Upper lobe of right lung (tissue), 1 donor: ENCODE measurements at places on chromosomes 1 and 21. TPM values are rescaled to one million over a fixed set of nuclear protein-coding genes. Genes with fewer than 3 reads are reported as not detected.

GRCh38 chr1:87781554-87781953 is 452.9 kb downstream of the LMO4 start:
- H3K4me1 ChIP-seq = no peaks in the 10 kb centered on the region
- no peak for DNase-seq
- H3K36me3 ChIP-seq = no peaks in the 10 kb centered on the region
- no peak overlapping the region for H3K27ac ChIP-seq
- no peaks in the 10 kb centered on the region for H3K27me3 ChIP-seq

The TRABD2B gene
- 1.2 TPM for total RNA-seq

DNA sequence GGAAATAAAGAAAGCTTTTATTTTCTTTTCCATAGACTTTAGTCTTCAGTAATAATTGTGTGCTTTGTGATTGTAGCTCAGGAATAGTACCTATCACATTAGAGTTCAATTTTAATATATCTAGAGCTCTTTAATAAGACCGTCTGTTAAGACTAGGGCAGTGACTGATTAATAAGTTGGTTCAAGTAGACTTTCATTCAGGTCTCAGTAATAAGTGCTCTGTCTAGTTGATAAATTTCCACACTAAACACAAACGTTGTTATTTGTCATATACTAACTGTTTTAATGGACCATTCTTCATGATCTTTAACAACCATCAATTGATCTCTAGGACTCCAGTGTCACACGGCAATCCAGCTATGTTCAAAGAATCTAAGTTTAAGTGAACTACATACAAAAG is 474.5 kb upstream of the ADGRL2 start:
- H3K4me1 ChIP-seq = no peaks in the 10 kb centered on the region
- no peak overlapping the region for H3K4me3 ChIP-seq
- H3K36me3 ChIP-seq = no peaks in the 10 kb centered on the region
- DNase-seq = no peak
- no peaks in the 10 kb centered on the region for H3K27me3 ChIP-seq
- no peak overlapping the region for H3K27ac ChIP-seq

- no peaks in the 10 kb centered on the region for H3K36me3 ChIP-seq
- no peak overlapping the region for H3K4me3 ChIP-seq
- peak overlapping the region; percentile 80 for H3K27ac ChIP-seq
- no peaks in the 10 kb centered on the region for H3K27me3 ChIP-seq
- H3K4me1 ChIP-seq = peaks cover 22% of the 10 kb centered on the region
Measured at GRCh38 chr1:203402629-203403337, 51.9 kb upstream of the FMOD start.

The TTF2 gene
- total RNA-seq = 14.8 TPM

DNA sequence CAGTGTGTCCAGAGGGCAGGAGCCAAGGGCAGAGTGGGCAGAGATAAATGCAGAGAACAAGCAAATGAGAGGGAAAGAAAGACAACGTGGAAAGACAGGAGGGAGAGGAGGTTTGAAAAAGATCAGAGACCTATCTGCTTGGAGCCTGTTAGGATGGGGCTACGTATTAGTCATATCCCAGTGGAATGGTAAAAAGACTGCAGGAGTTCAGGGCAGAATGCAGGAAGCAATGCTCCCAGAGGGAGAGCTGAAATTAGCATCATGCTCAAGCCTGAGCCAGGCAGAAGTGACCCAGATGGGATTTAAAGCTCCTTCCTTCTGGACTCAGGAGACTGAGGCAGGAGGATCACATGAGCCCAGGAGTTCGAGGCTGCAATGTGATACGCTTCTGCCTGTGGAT is 261.3 kb upstream of the CHRM3 start:
- H3K4me1 ChIP-seq = no peaks in the 10 kb centered on the region
- no peak for DNase-seq
- H3K36me3 ChIP-seq = no peaks in the 10 kb centered on the region
- H3K4me3 ChIP-seq = no peak overlapping the region
- no peak overlapping the region for H3K27ac ChIP-seq
- H3K27me3 ChIP-seq = no peaks in the 10 kb centered on the region

DNA sequence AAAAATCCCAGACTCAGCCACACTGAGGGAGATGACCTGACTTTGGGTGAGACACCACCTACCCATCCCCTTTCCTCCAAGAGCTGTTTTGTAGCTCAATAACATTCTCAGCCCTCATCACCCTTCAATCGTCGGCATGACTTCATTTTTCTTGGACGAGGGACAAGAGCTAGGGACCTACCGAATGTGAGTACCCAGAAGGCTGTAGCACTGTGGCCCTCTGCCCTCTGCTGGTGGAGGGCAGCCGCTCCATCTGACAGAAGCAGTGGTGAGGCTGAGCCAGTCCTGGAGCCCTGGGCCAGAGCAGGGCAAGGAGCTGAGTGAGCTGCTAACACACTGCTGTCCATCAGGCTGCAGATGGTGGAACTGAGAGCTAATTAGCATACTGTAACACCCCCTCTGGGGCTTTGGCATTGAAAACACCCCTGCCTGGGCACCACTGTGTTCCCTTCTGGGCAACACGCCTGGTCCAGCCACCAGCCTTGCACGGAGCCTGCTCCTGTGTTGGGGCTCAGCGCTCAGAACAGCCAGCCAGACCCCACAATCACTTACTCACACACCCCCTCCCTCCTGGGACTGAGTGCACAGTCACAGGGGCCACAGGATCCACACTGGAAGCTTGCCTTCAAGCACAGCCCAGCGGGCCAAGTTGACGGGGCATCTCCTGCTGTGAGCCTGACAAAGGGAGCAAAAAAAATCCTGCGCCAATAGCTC is 18.3 kb upstream of the ALPL start:
- no peak for DNase-seq
- no peaks in the 10 kb centered on the region for H3K4me1 ChIP-seq
- no peak overlapping the region for H3K4me3 ChIP-seq
- H3K36me3 ChIP-seq = no peaks in the 10 kb centered on the region
- H3K27me3 ChIP-seq = no peaks in the 10 kb centered on the region

- H3K27me3 ChIP-seq = no peaks in the 10 kb centered on the region
- H3K4me1 ChIP-seq = no peaks in the 10 kb centered on the region
- no peaks in the 10 kb centered on the region for H3K36me3 ChIP-seq
- no peak overlapping the region for H3K27ac ChIP-seq
- no peak overlapping the region for H3K4me3 ChIP-seq
Measured at GRCh38 chr1:168422203-168422847, 121.5 kb downstream of the XCL2 start.

DNA sequence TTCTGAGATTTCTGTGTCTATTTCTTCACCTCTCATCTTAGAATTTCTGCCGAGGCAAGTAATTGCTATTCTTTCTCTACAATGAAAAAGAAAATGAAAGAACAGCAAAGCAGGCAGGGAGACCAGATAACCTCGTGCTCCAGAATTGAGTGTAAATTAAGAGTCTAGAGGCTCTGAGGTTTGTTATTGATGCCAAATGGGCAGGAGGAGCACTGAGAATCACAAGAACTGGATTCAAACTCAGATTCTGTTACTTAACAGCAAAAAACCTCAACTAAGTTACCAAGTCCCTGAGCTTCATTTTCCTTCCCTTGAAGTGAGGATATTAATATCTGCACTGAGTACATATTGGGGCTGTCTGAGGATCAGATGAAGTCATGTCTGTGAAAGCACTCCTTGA is 5.5 kb upstream of the DDR2 start:
- no peak for DNase-seq
- peaks cover 9% of the 10 kb centered on the region for H3K4me1 ChIP-seq
- no peaks in the 10 kb centered on the region for H3K36me3 ChIP-seq

The LCK gene
- 8.3 TPM for total RNA-seq

The TMEM269 gene
- not detected for total RNA-seq

GRCh38 chr1:224565186-224565585 is 50.9 kb upstream of the CNIH3 start:
- H3K4me3 ChIP-seq = no peak overlapping the region
- H3K36me3 ChIP-seq = no peaks in the 10 kb centered on the region
- no peak overlapping the region for H3K27ac ChIP-seq

- no peak overlapping the region for H3K4me3 ChIP-seq
- no peaks in the 10 kb centered on the region for H3K27me3 ChIP-seq
- DNase-seq = no peak
- no peaks in the 10 kb centered on the region for H3K36me3 ChIP-seq
Measured at GRCh38 chr1:14339288-14339687, 259.2 kb upstream of the KAZN start.

DNA sequence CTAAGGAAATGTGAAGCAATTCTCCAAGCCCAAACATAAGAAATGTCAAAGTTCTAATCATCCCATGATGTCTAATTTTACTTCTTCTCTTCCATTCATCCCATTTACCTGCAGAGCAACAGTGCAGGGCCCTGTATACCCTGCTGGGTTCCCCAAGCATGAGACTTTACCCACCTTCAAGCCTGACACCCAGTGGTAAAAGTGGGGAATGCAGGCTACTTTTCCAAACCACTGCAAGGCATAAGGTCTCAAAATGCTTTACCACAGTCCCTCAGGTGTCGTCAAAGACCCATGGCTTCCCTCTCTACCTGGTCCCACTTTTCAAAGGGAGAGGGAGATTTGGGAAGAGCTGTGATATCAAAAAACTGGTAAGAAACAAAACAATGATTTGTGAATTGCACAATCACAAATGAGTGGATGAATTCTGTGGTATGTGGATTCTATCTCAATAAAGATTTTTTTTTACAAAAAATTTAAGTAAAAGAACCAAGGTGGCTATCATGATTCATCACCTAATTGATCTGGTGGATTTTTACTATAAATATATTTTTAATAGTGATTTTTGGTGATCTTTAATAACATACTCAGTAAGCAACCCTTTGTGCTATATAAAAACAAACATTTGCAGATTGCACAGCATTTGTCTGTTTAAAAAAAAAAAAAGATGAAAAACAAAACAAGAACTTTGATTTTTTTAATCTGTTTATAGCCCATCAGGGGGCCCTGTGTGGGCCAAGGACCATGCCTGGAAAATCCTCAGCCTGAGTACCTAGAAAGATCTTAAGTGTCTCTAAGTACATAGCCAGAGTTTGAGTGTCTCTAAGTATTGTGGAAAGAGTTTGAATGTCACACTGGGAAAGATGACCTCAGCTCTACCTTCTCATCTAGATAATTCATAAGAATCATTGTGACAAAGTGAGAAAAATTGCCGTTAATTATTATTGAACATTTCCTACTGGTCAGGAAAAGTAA is 73.1 kb upstream of the GJB5 start:
- H3K27me3 ChIP-seq = no peaks in the 10 kb centered on the region
- H3K27ac ChIP-seq = no peak overlapping the region
- H3K4me3 ChIP-seq = no peak overlapping the region
- DNase-seq = no peak

GRCh38 chr1:3529099-3529729 is 74.7 kb downstream of the ARHGEF16 start:
- peak overlapping the region; percentile 75 for H3K4me3 ChIP-seq
- H3K27ac ChIP-seq = peak overlapping the region; percentile 84
- DNase-seq = no peak
- no peaks in the 10 kb centered on the region for H3K27me3 ChIP-seq
- H3K4me1 ChIP-seq = peaks cover 18% of the 10 kb centered on the region
- H3K36me3 ChIP-seq = no peaks in the 10 kb centered on the region

- DNase-seq = no peak
- no peaks in the 10 kb centered on the region for H3K4me1 ChIP-seq
- H3K27me3 ChIP-seq = no peaks in the 10 kb centered on the region
- H3K4me3 ChIP-seq = no peak overlapping the region
Measured at GRCh38 chr21:25700741-25701140, 34.0 kb downstream of the ATP5PF start.

GRCh38 chr1:12202577-12202976 is 27.3 kb upstream of the VPS13D start:
- no peaks in the 10 kb centered on the region for H3K27me3 ChIP-seq
- peaks cover 36% of the 10 kb centered on the region for H3K36me3 ChIP-seq
- no peak for DNase-seq
- no peaks in the 10 kb centered on the region for H3K4me1 ChIP-seq
- no peak overlapping the region for H3K27ac ChIP-seq
